HFF-Myc (cell line): ENCODE measurements at places on chromosomes 5 and 9.

DNA sequence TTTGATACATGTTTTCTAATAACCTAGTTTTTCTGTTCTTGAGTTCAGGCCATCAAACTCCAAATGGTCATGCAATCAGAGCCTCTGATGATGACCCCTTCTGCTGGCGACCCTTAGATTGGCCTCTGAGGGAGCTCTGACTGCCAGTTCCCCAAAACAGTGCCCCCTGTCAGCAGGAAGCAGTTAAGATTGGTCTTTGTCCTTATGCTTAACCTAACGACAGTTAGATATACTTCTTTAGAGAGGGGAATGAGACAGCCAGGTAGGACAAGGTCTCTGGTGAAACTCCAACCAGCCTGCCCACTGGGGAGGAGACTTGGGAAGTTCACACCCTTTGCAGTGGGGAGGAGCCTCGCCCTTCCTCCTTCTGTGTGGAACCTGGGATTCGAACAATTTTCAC, 390.4 kb upstream of the KIF2A start:
- DNase-seq: no peak

GRCh38 chr5:123517476-123517875, 5.5 kb downstream of the CSNK1G3 start:
- DNase-seq: no peak

GRCh38 chr9:70510157-70510770, 95.8 kb upstream of the KLF9 start:
- no peak for DNase-seq

DNA sequence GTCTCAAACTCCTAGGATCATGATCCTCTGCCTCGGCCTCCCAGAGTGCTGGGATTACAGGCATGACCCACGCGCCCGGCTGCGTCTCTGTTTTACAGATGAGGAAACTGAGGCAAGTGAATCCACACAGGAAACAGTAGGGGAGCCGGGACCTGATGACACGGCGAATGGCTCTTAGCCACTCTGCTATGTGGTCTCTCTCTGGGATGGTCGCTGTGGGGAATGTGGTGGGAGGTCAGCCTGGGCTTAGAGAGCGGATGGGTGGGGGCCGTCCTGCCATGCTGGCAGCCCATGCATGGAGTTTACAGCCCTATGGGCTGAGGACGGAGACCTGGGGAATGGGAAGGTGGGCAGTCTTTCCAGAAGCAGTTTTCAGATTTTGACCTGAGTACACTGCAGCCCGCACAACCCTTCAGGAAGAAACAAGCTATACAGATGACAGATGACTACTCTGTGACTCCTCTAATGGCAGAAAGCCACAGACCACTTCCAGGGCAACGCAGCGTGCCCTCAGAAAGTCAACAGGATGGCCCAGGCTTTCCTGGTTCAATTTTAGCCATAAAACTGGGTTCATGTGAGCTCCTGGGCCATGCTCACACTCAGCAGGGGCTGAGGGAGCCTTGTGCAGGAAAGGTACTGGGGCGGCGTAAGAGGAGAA, 136.1 kb upstream of the RAPGEF1 start:
- DNase-seq: peak; percentile 16

DNA sequence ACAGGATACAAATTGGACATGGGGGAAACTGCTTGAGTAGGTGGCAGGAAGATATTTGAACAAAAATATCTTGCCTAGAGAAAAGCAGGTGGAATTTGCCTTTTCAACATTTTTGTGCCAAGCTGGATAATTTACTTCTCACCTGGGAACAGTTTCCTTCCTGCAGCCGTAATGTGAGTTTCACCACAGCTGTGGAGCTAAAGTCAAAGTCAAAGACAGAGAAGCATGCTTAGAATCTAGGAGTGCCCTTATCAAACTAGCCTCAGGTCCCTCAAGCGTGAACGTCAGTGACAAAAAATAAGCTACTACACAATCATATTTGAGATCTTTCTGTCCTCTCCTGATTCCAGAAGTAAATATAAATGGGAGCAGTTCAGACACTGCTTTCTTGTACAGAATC, 588.9 kb downstream of the MAT2B start:
- DNase-seq: no peak

GRCh38 chr5:149901511-149901910, 43.1 kb downstream of the PDE6A start:
- DNase-seq: no peak

- DNase-seq: no peak
Measured at GRCh38 chr9:124685217-124685616, 85.9 kb downstream of the NR6A1 start.

GRCh38 chr5:107376546-107377276, 294.0 kb downstream of the EFNA5 start:
- DNase-seq: no peak

- no peak for DNase-seq
Measured at GRCh38 chr5:170426149-170426767, 37.1 kb upstream of the KCNMB1 start.

GRCh38 chr5:87898574-87898973, 370.1 kb downstream of the TMEM161B start:
- no peak for DNase-seq

DNA sequence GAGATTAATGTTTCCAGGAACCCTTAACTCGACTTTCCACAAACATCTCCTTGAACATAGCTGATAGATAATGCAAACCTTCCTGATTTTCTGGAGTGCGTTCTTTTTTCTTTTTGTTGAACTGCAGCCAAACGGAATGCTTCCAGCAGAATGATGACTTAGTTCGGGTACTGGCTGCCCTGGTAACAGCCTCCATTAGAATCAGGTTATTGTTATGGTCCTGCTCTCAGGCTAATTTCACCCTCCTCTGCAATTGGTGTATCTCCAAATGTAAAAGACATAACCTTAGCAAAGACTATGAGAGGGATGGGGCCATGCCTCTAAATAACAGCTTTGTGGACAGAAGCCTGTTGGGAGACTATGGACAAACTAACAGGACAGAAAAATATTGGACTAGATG, 116.5 kb downstream of the PDE4D start:
- no peak for DNase-seq

- DNase-seq: no peak
Measured at GRCh38 chr5:178223196-178223773, 9.3 kb downstream of the PHYKPL start.

GRCh38 chr9:88523056-88523455, 11.9 kb upstream of the NXNL2 start:
- DNase-seq: peak; percentile 54

DNA sequence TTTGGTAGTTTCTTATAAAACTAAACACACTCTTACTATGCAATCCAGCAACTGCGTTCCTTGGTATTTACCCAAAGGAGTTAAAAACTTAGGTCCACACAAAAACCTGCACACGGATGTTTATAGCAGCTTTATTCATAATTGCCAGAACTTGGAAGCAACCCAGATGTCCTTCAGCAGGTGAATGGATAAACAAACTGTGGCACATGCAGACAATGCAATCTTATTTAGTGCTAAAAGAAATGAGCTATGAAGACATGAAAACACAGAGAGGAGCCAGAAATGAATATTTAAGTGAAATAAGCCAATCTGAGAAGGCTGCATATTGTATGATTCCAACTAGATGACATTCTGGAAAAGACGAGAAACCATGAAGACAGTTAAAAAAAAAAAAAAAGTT, 10.7 kb downstream of the WNK2 start:
- DNase-seq: no peak

- no peak for DNase-seq
Measured at GRCh38 chr5:16616536-16617273, at the start of gene RETREG1. Gene RETREG1, minus strand, starts transcription at chr5:16616997. Its CDS starts 26 bp downstream, at chr5:16616971.

- no peak for DNase-seq
Measured at GRCh38 chr9:98380065-98380681, 124.7 kb upstream of the TBC1D2 start.

DNA sequence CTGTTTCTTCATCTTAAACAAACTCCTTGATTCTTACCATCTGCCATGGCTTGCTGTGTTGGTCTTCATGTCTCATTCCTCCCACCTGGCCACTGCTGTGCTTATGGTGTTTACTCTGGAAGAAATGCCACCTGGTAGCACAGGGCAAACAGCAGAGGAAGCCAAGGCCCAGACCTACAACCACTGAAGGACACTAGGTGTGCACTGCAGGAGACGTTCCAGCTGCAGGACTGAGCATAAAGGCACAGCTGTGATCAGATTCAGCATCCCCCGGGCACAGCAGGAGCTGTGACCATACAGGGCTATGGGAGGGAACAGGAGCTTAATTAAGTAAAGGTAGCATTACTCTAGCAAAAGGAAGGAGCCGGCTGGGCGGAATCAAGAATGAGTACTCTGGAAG, 12.6 kb upstream of the GNAQ start:
- no peak for DNase-seq

DNA sequence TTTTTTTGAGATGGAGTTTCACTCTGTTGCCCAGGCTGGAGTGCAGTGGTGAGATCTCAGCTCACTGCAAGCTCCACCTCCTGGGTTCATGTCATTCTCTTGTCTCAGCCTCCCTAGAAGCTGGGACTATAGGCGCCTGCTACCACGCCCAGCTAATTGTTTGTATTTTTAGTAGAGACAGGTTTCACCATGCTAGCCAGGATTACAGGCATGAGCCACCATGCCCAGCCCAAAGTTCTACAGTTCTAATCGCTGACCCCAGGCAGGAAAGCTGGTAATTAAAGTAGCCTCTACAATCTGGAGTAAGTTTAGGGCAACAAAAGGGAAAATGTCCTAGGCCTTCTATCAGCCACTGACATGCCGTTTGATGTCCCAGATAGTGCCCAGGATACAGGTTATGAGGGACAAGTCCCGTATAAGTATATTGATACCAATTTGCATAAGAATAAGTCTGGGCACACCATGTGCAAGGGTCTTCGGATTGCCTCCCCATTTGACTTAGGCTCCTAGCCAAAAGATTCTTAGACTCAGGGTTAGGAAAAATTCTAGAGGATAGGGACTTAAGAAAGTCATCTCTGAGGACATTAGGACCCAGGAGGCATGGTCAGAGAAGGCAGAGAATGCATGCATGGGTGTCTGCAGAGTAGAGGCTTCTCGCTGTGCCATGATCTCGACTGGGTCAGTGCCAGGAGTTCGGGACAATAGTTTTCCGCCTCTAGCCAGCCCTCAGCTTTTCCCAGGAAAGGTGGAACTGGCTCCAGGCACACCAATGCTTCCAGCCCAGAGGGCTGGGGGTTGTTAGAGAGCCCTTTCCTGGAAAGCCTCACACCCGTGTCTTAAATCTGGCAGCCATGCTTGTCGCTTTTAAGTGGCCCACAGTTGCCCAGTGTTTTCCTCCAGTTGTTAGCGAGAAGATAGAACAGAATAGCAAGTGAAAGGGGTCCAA, 1111.1 kb downstream of the TAF11L14 start:
- no peak for DNase-seq

- no peak for DNase-seq
Measured at GRCh38 chr5:91272858-91273257, 110.3 kb downstream of the ARRDC3 start.

DNA sequence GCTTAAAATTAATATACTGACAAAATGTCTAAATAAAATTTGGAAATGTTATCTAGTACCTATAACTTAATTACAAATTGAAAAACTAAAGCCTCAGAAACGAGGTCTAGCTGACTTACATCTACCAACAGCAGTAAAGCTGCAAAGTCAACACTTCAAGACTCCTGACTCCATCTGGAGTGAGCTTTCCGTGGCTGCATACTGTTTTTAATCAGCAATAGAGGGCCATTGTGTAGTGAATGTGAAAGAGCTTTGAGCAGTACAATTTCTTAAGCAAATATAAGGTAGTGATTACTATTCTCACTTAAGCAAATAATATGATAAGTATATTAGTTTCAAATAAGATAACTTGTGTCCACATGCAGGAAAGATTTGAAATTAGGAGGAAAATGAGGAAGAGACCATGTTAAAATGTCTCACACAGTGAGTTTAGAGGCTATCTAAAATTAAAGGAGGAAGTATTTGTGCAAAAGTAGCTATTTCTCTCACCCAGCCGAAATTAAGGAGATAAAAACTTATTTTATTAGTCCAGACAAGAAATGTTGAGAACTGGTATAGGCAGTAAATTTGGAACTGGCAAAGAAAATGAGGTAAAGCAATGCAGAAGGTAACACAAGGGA, 6.4 kb downstream of the SPINK6 start:
- DNase-seq: no peak

DNA sequence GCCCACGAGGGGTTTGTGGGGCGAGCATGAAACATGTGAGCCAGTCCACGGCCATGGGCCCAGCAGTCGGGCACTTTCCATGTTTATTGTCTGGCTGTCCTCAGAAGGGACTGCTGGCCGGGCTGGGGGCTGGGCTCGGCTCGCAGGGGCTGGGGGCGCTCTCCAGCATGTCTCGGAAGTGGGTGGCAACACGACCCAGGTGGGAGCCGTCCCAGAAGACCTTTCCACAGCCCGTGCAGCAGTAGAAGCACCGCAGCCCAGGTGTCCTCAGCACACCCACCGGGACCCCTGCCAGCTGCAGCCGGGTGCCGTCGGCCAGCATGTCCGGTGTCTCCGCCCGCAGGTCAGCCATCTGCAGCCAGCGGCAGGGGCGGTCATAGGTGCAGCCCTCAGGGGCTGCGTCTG, 4.8 kb upstream of the NRARP start:
- no peak for DNase-seq

DNA sequence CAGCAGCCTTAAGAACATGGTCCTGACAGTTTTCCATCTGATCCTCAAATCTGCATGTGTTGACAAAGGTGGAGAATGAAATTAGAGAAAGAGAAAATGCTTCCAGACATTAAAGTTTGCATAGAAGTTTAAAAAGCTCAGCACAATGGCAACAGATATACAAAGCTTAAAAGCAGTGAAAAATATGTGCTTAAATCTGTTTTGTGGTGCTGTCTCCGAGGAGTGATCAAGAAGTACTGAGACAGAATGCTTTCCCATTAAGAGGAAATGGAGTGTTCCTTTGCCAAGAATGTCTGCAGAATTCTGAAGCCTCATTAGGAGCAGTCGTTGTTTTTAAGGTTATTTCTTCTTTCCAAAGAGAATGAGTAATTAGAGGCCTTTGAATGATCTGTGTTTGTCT, 131.4 kb downstream of the MCTP1 start:
- no peak for DNase-seq

DNA sequence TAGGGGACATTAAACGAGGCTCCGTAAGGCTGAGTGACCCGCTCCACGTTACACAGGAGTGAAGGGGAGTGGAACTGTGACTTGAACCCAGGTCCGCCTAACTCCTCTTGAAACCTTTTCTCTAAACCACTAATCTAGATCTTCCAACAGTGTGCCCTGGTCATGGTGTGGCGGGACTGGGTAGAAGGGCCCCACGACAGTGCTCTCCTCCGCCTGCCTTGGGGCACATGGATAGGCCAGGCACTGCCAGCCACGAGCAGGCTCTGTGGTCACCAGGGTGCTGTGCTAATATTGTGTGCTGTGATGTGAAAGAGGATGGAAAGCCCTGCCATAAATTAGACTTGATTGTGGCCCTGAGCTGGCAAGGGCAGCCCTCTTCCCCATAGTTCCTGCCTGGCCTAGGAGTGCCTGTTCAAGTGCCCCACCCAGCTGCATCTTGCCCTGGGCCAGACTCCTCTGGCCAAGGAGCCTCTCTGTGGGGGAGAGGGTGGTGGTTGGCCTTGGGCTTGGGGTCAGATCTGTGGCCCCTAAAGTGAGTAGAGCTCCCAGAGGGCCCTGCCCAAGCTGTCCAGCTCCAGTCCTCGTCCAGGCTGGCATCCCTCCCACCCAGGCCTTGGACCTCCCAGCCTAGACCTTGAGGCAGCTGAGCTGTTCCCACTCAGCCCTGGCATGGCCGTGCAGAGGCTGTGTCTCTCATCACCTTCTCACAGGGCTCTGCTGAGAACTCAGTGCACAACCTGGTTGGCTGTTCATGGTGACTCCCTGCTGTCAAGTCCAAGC, 67.8 kb upstream of the TBC1D2 start:
- no peak for DNase-seq

- DNase-seq: no peak
Measured at GRCh38 chr5:33604503-33604902, 163.7 kb downstream of the TARS1 start.
